ENCODE measurements at places on chromosomes 7 and 10.
A peak's percentile ranks its signal among the peaks of the same experiment; 100 is the strongest.

- no peak for DNase-seq
Observed at GRCh38 chr10:44267007-44267406, 117.9 kb downstream of the CXCL12 start.

- peak; percentile 60 for DNase-seq
Observed at GRCh38 chr10:101858723-101859500, 15.3 kb upstream of the KCNIP2 start.

DNA sequence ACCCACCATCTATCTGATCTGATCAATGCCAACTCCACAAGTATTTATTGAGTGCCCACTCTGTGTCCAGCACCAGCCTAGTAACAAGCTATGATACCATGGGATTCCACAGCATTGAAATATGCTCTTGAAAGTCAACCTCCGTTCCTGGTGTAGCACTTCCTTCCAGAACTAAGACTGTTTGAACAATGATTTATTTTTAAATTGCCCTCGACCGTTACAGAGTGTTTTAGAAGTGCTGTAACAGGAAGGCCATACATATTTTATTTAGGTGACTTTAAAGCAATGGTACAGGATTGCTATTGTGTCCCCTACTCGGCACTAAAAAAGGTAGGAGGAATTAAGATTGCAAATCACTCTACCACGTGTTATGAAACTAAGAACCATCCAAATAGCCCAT is 225.6 kb downstream of the TEX36 start:
- no peak for DNase-seq

DNA sequence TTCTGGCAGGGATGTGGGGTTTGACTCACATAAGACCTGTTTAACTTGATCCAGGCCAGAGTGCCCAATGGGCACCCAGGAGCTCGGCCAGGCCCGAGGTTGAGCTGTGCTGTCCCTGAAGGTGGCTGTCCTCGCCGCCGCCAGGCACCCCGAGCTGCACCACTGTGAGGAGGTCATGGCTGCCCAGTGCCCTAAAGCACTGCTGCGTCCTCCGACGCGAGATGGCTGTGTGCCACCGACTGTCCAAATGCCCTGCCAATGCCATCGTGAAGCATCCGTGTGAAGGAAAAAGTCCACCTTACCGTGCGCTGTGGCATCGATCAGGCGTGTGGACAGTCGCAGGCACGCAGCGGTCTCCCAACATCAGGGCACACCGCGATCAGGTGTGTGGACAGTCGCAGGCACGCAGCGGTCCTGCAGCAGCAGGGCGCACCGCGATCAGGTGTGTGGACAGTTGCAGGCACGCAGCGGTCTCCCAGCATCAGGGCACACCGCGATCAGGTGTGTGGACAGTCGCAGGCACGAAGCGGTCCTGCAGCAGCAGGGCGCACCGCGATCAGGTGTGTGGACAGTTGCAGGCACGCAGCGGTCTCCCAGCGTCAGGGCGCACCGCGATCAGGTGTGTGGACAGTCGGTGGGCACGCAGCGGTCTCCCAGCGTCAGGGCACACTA is 120.3 kb downstream of the VIPR2 start:
- no peak for DNase-seq

GRCh38 chr7:5218564-5219360 is 28.7 kb downstream of the WIPI2 start:
- peak; percentile 89 for DNase-seq

DNA sequence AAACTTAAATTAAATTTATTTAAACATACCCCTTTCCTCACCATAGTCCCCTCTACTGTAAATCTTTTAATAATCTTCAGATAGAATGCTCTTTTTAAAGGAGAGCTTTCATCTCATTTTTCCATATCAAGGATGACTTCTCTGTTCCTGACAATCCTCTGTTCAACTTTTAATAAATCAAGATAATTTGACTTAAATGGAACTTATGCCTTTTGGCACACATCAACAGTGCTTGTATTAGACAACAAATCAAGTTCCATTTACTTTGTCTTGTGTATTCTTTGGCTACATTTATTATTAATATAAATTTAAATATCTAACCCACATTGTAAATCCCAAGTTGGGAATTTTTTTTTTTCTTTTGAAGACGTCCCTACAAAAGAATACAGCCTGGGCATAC is 42.7 kb upstream of the HYAL4 start:
- no peak for DNase-seq

DNA sequence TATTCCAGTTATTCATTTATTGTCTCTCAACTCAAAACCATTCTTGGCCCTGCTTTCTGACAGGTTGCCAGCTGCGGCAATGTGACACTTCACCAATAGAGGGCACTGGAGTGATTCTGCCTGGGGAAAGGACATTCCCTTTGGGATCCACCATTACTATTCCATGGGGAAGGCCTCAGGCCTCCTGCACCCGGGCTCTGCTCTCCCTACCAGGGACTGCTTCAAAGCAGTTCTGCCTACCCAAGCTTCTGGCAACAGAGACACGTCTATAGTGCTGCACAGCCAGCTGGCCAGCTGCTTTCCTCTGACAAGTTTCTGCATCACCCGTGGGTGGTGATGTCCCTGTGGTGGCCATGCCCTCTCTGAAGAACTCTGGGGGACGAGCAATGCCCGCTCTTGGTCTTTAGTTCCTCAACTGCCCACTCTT is 163.8 kb downstream of the ELMO1 start:
- DNase-seq: peak; percentile 52
